ENCODE measurements at places on chromosomes 12 and 14.
A peak's percentile ranks its signal among the peaks of the same experiment; 100 is the strongest.

GRCh38 chr12:121530600-121531355 is 50.0 kb downstream of the KDM2B start:
- peak; percentile 18 for DNase-seq

GRCh38 chr12:124323771-124324530 is 29.1 kb downstream of the RFLNA start:
- DNase-seq = peak; percentile 50

DNA sequence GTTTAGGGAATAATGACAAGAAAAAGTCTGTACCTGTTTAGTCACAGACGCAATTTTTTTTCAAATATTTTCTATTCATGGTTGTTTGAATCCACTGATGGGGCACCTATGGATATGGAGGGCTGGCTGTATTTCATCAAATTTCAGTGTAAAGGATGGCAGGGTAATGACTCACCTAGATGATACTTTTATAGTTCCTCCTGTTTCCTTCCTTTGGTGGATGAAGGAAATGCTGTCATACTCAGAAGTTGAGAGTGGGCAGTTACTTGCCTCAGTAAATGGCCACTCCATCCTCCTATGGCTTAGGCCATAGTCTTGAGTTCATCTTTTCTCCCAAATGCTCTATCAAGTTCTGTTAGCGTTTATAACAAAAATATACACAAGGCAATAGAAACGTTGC is 18.9 kb upstream of the C12orf71 start:
- DNase-seq = no peak

DNA sequence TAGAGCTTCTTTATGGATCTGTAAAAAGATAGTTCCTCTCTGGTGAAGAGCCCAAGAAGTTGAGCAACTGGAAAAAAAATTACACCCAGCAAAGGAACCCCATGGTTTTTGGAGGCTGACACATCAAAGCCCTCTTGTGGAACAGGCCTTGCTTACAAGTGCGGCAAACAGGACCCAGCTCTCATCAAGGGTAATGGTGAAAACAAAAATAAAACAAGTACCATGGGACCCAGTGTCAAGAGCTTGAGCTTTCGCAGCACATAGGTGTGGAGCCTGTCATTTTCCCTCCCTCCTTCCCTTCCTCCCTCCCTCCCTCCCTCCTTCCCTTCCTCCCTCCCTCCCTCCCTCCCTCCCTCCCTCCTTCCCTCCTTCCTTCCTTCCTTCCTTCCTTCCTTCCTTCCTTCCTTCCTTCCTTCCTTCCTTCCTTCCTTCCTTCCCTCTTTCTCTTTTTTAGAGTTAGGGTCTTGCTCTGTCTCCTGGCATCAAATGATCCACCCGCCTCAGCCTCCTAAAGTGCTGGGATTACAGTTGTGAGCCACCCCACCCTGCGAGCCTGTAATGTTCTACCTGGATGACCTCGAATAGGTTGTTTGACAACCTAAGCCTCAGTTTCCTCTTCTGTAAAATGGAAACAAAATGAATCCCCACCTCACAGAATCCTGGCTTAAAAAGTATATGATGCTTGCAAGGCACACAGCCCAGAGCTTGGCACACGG is 114.3 kb upstream of the RPH3A start:
- DNase-seq = no peak

GRCh38 chr12:129827102-129827865 is 76.5 kb downstream of the TMEM132D start:
- DNase-seq = no peak

GRCh38 chr14:76424359-76424758 is 48.4 kb downstream of the ESRRB start:
- DNase-seq = no peak

GRCh38 chr14:57845802-57846531 is 19.9 kb downstream of the SLC35F4 start:
- DNase-seq = no peak

DNA sequence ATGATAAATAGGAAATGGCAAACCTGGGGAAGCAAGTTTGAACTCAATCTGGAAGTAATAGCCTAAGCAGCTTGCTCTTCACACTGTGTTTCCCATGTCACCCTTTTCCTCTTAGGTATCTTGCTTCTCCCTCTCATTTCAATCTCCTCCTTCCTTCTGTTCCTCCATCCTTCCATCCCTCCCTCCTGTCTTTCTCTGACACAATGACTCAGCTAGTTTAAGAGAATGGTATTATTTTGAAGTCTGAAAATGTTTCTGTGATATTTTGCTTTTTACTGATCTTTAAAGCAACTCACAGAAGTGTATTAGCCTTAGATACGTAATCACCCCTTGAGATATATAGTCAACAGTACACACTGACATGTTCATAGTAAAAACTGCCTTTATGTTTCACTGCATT is 55.9 kb upstream of the FGD4 start:
- no peak for DNase-seq
